ENCODE measurements at places on chromosomes 1 and 21. TPM values are rescaled to one million over a fixed set of nuclear protein-coding genes. Genes with fewer than 3 reads are reported as not detected.

DNA sequence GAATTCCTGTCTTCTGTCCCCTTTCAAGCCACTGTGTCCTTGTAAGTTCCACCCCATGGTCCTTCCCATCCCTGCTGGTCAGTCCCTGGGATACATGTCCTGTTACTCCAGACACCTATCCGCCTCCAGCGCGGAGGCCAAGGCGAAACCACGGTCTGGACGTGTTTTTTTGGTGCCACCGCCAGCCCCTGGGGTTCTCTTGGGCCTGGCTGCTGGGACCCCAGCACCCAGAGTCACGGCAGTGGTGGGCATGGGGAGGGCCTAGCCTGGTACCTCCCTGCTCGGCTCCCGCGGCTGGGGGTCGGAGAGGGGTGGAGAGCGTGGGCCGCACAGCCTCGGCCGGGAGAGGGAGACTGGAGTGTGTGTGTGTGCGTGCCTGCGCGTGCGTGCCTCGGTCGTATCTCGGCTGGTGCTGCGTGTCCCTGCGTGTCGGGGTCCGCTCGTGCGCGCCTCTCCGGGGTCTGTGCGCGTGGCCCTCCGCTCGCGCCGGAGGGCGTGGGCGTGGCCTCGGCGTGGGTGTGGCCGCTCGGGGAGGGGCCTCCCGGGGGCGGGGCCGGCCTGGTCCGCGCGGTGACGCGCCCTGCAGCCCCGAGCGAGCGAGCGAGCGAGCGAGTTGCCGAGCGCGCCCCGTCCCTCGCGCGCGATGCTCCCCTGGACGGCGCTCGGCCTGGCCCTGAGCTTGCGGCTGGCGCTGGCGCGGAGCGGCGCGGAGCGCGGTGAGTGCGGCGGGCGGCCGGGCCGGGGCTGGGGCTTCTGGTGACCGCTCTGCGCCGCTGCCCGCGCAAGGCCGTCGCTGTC is at the start of gene VWA1:
Gene VWA1, plus strand, starts transcription at position 585 of the 798 bp plus-strand sequence. Its CDS starts 59 bp downstream, at position 644.
- DNase-seq: peak; percentile 46

TCHHL1 gene
- total RNA-seq: not detected

DNA sequence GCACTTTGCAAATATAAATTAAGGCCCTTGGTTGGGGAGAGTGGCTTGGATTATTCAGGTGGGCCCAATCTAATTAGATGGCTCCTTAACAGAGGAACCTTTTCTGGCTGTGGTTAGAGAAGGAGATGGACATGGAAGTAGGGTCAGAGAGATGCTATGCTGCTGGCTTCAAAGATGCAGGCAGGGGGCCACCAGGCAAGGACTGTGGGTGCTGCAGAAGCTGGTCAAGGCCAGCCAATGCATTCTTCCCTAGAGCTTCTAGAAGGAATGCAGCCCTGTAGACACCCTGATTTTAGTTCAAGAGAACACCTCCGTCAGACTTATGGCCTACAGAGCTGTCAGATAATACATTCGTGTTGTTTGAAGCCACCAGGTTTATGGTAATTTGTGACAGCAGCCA is 3.7 kb upstream of the TMEM9 start:
- no peak for DNase-seq

DNA sequence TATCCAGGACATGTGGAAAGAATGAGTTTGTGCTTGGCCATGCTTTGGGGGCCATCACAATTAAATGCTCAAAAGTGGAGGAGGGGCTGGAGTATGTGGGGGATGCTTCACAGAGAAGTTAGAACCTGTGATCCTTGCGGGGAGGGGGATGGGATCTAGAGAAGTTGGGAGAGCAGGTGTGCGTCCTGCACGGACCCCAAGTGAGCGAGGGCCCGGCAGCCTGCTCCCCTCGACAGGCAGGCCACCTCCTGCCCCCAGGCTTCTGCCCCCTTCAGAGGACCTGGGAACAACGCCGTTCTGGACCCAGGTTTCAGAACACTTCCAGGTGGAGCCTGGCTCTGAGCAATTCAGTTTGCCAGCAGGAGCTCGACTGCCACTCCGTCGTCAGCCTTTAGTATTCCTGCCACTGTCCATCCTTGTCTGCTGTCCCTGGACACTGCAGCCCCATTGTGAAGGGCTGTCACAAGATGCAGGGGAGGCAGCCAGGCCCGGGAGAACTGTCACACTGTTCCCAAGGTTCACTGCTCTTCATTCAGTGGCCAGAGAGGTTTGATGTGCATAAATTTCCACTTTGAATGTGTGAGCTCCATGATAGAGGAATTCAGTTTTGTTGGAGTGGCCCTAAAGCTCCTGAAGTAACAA is 112.2 kb downstream of the DHRS3 start:
- no peak for DNase-seq

- no peak for DNase-seq
These were observed 12.6 kb upstream of the BARHL2 start for GRCh38 chr1:90729504-90730242.

DNA sequence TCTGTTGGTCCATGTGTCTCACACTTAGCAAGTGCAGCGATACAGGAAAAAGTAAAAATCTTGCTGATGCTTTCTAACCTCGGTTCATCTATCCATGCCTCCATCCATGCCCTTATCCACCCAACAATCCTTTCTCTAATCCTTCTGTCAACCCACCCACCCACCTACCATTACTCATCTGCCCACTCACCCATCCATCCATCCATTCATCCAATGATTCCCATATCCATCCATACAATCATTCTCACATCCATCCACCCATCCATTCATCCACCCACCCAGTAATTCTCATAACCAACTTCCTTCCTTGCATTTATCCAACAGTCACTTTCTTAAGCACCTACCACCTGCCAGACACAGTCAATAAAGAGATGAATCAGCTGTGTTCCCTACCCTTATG is 6.1 kb upstream of the IGSF21 start:
- DNase-seq: no peak

DNA sequence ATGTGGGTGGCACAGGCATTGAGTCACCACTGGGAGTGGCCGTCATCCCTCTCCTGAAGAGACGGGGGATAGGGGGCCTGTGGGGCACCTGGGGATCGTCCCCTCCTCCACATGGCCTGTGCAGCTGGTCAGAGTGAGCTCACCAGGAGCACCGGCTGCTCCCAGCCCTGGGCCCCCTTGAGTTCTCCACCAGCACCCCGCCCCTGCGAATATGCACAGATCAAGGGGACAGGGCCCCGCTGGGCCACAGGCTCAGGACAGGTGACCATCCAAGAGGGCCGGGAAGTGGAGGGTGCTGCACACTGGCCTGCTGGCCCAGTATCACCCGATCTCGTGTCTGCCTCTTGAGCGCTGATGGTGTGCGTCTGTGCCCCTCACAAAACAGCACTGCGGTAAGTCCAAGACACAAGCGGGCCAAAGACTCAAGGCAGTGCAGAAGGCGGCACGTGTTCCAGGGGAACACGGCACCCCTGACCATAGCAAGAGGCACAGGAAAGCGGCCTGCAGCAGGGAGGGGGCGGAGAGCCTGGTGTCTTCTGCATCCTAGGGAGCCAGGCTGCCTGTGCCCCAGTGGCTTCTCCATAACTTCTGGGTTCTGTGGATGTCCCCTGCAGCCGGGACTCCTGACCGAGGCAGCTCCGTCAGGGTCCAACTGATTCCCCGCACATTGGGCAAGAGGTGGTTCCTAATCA is 18.1 kb upstream of the TSPEAR start:
- DNase-seq: no peak

DNA sequence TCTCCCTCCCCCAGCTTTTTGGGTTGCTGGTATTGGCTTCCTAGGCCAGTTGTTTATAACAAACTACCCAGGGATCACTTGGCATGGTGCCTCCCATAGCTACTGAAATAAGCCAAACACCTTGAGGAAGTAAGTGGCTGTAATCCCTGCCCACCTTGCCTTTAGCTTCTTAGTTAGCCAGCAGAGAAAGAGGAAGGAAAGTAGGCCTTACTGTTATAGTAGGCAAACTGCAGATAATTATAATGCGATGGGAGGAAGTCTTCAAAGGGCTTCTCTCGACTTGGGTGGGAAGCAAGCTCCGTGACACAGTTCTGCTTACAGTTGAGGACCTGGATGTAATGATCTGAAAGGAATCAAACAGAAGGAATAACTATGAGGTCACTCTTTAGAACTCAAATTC is 8.2 kb downstream of the P3H1 start:
- DNase-seq: no peak

GRCh38 chr1:13535227-13535626 is 21.4 kb upstream of the LRRC38 start:
- no peak for DNase-seq

CCDC185 gene
- not detected for total RNA-seq

GRCh38 chr1:151547119-151547899 is 7.2 kb downstream of the TUFT1 start:
- DNase-seq: peak; percentile 98

LENEP gene
- not detected for total RNA-seq

DNA sequence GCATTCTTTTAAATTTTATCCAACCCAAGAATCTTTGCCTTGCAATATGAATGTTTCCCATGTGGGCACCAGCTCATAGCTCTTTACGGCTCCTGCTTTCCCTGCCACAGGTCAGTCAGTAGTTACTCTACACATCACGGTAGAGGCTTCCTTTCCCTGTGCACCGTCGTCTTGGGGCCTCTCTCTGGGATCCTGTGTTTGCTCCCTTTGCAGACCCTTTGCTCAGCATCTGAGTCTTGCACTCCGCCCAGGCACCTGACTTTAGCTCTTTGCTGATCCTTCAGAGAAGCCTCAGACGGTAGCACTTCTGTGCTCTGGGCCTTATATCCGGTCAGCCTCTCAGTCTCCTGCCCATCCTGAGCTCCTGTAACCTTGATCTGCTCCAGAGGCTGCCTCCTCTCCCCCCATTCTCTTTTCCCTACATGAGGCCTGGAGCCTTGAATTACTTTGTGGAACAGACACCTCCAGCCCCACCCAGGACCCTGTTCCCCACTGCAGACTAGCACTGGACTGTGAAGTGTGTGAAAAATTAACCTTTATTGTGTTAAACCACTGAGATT is 183.5 kb upstream of the HMGB4 start:
- no peak for DNase-seq

DNA sequence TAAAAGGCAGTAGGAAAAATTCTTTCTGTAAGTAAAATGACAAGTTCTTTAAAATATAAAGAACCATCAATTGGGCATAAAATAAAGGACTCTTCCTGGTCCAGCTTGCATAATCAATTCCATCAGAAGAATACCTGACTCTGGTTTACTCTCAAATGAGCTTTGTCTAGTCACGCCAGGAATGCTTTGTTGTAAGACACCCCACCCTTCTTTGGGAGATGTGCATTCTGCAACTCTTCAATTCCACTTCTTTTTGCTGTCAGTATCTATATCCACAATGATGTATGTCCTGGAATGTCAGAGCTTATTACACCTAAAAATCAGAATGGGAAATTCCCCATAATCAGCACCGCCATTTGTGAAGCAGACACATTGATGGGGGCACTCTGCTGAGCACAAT is 76.1 kb downstream of the PTPN14 start:
- no peak for DNase-seq

- peak; percentile 23 for DNase-seq
These were observed 28.0 kb downstream of the TAF5L start for GRCh38 chr1:229597877-229598276.

ELAVL4 gene
- total RNA-seq: not detected

KIF14 gene
- total RNA-seq: 13.4 TPM

DNA sequence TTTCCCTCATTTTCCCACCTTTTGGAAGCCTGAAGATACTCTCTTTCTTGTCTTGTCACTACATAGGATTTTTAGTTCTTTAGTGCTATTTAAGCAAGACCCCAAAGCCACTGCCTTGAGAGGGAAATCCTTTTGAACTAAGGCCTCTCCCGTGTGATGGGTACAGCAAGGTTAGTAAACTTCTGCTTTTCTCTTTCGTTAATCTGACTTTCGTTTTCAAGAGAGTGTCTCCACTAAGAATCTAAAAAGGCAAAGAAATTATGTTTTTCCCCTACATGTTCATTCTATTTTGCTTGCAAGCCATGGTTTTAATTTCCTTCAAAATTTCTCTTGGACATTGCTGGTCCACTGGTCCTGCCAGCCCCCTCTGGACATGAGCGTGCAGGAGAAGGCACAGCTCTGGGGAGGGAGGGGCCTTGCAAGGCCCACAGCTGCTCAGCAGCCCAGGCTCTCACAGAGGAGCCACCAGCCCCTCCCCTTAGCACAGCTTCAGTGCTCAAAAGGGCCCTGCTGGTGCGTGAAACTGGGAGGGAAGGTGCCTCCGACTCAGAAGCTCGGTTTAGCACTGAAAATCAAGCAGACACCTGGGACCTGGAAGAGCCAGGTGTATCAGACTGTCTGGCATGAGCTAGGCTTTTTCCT is 210.9 kb upstream of the GALNT2 start:
- no peak for DNase-seq

DNA sequence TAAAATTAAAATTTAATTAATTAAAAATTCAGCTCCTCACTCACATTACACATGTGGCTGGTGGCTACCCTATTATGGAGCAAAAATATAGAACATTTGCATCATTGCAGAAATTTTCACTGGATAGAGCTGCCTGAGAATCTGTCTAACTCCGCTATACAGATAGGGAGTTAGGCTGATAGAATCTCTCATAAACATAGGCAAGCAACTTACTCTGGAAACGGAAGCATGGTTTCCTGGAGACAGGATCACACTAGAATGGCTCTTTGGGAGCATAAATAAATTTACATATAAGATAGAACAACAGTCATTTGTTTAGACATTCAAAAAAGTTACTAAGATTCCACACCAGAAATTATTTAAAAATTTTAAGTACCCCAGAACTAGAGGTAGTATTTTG is 12.2 kb upstream of the LAMC2 start:
- no peak for DNase-seq

ADAMTS1 gene
- total RNA-seq: 284 TPM

GOLT1A gene
- total RNA-seq: not detected

- DNase-seq: no peak
These were observed 82.3 kb downstream of the TM2D1 start for GRCh38 chr1:61642475-61643232.

C1orf94 gene
- total RNA-seq: not detected

GRCh38 chr1:154493276-154493675 is 8.7 kb upstream of the TDRD10 start:
- no peak for DNase-seq

DNA sequence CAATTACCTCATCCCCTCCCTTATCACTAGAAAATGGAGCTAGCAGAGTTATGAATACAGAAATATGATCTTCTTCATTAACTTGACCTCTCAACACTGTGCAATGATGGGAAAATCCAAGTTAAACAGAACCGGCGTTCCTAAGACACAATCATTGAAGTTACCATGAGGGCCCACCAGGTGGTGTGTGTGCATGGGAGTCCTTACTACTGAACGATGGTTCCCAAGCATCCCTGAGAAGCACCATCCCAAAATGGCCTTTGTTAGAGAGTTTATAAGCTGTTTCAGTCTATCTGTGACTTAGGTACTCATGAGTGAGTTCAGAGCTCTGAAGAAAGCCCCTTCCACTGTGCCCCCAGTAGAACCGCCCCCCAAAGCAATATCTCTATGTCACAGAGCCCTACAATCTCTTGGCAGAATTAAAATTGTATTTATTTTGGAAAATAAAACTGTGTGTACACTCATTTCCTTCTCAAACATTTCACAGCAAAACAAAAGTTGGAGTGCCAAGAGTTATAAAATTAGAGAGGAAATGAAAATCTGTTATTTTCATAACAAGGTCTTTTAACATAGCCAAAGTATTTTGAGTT is 56.8 kb downstream of the PLD5 start:
- peak; percentile 31 for DNase-seq

- no peak for DNase-seq
These were observed 172.0 kb downstream of the HMCN1 start for GRCh38 chr1:185906186-185906585.

- DNase-seq: peak; percentile 86
These were observed 12.8 kb upstream of the CDC42 start for GRCh38 chr1:22039594-22040285.

DHX9 gene
- 153 TPM for total RNA-seq
